ENCODE measurements at places on chromosomes 11 and 22.
A peak's percentile ranks its signal among the peaks of the same experiment; 100 is the strongest.

GRCh38 chr11:76656571-76657081, 13.9 kb downstream of the LRRC32 start:
- DNase-seq, result no peak

DNA sequence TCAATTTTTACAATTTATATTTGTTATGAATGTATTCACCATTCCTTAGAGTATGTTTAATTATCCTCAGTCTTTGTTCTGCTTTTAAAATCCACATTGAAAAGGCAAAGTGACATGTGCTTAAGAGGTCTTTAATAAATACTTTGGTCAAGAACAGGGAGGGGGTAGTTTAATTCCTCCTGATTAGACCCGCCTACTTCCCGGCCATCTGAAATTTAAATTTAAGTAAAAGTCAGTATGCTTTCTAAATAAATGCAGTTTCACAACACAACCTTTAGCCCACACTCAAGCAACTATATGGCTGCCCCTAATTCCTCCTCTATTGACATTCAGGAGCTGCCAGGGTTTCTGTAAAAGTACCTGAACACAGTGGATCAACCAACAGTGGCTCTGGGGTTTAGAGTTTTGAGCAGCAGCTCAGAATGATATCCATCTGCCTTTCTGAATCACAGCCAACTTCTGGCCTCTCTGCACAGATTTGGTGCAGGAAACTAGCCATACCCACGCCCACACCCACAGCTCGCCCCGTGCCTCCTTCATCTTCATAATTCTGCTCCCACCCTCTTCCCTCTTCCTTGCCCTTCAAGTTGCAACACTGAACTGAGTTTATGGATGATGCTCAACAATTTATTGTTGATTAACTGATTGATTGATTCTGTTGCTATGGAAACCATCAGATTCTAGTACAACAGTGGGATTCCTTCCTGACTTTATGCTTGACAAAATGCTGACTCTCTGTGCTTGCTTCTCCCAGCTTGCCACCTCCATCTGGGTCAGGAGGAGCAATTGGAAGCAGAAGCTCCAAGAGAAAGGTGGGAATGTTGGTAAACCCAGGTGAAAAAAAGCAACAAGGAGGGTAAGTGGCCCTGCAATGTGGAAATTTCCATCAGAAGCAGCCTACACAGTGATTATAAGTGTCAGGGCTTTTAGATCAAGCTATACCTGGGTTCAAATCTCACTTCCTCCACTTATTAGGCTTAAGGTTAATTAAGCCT, 70.8 kb downstream of the PANX1 start:
- DNase-seq, result no peak

DNA sequence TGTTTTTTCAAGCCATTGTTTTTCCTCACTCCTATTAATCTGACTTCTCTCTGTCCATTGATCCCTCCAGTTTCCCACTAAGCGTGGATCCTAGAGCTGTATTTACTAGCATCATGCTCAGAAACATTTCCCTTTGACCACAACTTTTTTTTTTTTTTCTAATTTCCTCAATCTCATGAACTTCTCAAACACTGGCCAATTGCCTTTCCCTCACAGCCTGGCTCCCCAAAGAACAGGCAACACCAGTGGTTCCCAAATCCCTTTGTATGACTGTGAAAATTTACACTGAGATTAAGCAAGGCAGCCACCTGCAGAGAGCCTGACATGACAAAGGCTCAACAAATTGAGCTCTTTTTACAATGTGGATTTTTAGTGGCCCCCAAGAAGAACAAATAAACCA, 1.4 kb upstream of the TPP1 start:
- DNase-seq, result no peak

GRCh38 chr22:22061085-22062077, 78.8 kb upstream of the TOP3B start:
- no peak for DNase-seq

GRCh38 chr22:27512283-27512761, 289.2 kb downstream of the MN1 start:
- no peak for DNase-seq

- DNase-seq, result no peak
Observed at GRCh38 chr11:494761-495536, 12.1 kb downstream of the RNH1 start.

DNA sequence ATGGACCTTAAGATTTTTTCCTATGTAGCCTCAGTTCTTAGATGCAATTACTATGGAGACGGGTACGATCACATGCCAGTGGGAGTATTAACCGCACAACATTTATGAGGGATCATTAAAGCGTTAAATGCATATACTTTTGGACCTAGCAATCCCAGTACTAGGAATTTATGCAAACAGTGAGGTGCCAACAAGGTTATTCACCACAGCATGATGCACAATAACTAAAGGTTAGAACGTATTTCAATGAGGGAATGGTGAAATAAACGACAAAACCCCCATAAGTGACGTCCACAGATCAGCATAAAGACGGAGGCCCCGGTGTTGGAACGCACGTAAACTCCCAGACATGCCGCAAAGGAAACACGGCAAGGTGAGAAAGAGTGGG, 539 bp downstream of the SIRT3 start:
- no peak for DNase-seq

DNA sequence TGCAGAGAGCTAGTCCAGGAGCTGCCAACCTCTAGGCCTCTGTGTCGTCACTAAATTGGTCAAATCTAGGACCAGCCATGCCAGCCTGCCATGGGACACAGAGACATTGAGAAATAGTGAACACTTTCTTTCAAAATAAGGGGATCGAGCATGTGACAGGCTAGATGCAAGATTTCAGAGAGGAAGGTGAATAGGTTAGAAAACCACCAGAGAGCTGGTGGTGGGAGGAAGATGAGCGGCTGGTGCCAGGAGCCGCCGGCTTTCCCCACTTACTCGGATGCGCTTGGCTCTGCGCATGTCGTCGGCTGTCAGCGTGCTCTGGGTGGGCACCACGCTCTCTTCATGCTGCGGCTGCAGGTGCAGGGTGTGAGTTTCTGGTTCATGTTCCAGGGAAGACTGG, 35.4 kb upstream of the NFRKB start:
- DNase-seq, result no peak

- peak; percentile 45 for DNase-seq
Observed at GRCh38 chr22:24466716-24467328, 28.3 kb upstream of the UPB1 start.

- DNase-seq, result no peak
Observed at GRCh38 chr11:62627713-62628112, 5.9 kb upstream of the B3GAT3 start.

DNA sequence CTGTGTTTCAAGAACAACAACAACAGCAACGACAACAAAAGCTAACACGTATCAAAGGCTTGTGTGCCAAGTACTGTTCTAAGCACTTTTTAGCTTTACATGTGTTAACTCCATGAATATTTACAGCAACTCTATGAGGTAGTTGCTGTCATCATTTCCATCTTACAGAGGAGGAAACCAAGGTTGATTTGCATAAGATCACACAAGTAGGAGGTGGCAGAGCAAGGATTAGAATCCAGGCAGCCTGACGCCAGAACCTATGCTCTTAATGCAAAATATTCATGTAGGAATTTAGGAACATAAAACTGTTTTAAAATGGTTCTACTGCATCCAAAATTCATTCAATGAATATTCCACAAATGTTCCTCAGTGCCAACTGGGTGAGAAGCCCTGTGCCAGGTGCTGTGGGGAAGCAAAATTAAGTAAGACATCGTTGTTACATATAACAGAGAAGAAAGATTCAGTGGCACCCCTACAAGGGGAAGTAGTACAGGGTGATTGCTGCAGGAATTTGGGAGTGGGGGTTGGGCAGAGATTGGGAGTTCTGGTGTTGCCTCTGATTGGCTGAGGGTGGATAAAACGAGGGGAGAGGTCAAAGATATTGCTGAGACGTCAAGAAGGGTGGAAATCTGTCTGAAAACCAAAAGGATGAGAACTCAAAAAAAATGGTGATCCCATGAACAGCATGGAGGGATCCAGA, 86.1 kb upstream of the ARHGAP20 start:
- no peak for DNase-seq

GRCh38 chr11:503179-503981, 3.7 kb downstream of the RNH1 start:
- DNase-seq, result no peak

DNA sequence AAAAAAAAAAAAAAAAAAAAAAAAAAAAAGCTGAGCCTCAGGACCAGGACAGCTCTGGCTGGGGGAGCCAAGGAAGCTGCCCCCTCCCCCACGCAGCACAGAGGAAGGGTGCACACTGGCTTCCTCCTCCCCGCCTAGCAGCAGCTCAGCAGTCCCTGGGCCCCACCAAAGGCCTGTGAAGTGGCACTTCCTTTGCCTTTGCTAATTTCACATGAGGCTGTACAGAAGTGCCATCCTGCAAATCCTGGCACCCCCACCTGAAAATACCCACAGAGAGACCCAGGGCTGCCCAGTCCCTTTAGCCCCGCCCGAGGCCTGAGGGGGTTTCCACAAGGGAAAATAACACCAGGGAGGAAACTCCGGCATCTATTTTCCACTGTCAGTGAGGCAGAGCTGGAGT, 3.9 kb downstream of the RHOG start:
- DNase-seq, result no peak

- DNase-seq, result no peak
Observed at GRCh38 chr22:24244144-24244787, 616 bp downstream of the GGT5 start.

DNA sequence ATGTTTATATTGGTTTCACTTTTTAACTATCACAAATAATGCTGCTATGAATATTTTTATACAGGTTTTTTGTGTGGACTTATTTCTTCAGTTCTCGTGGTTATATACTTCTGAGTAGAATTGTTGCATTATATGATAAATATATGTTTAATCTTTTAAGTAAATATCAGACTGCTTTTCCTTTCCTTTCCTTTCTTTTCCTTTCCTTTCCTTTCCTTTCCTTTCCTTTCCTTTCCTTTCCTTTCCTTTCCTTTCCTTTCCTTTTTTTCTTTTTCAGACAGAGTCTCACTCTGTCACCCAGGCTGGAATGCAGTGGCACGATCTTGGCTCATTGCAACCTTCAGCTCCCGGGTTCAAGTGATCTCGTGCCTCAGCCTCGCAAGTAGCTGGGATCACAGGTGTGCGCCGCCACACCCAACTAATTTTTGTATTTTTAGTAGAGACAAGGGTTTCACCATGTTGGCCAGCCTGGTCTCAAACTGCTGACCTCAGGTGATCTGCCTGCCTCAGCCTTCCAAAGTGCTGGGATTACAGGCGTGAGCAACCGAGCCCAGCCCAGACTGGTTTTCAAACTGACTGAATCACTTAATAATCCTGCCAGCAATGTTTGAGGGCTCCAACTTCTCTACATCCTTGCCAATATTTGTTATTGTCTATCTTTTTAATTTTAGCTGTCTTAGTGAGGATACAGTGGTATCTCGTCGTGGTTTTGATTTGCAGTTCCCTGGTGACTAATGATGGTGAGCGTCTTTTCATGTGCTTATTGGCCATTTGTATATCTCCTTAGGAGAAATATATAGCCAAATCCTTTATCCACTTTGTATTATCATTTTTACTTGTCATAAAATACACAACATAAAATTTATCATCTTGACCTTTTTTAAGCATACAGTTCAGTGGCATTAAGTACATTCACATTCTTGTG, 21.9 kb downstream of the HTR3B start:
- DNase-seq, result peak; percentile 8

- DNase-seq, result no peak
Observed at GRCh38 chr11:120608760-120609211, 97.2 kb downstream of the GRIK4 start.
